ENCODE measurements at places on chromosomes 6 and 20. TPM values are rescaled to one million over a fixed set of nuclear protein-coding genes. Genes with fewer than 3 reads are reported as not detected.

DNA sequence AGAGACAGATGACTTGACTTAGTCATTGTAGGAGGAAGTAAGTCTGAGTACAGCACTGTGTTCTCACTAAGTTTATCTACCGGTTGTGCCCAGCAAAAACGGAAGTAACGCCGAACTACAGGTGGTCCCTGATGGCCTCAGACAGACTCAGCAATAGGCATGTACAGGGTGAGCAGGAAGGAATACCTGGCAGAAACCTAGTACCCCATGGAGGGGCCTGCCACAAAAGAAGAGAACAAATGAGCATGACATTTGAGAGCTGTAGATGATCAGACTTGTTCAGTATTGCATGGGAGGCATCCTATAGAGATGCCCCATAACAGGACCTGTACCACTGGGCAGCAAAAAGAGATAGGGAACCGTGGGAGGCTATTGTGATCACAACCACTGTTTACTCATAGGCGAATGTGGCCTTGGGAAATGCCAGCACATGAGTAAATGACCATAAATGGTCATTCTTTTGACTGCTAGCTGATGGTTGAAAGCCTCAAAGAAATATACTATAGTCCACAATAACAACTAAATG is 106.4 kb upstream of the TAB2 start:
- DNase-seq = no peak

DNA sequence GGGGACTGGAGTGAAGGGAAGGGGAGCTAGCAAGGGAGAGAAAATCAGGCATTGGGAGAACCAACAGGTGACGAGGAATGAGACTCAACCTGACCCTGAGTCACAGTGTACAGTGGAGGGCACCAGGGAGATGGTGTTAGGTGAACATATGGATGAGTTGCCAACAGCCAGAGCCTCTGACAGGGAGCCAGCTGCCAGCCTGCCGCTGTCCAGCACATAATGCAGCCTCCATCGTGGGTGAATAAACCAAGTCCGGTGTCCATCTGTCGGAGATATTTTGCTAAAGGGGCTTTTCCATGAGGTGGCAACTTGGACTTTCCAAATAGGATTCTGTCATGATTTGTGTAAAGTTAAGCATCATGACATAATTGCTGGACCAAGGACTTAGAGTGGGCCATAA is 88.1 kb downstream of the CDH4 start:
- no peak for DNase-seq

Gene ISM1
- total RNA-seq = 3.5 TPM

Gene COMMD7
- 27.5 TPM for total RNA-seq

Gene PTK6
- total RNA-seq = 0.21 TPM

DNA sequence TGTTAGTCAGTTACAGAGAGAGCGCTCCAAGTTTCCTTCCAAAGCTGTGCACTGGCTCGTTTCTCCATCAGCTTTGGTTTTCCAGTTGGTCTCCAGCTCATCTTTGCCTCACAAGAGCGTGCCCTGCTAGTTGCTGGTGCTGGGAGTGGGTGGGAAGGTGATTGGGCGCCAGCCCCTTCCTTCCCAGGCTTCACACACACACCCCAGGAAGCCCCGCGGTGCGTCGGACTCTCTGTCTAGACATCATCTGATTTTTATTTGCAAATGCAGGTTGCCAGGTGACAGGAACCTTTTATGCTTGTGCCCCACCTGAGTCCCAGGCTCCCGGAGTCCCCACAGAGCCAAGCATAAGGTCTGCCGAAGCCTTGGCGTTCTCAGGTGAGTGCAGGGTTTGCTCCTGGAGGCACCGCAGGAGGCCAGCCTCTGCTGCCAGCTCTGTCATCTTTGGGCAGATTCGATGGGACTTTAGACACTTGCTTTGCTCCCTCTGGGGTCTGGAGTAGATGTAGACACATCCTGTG is 7.1 kb downstream of the IRF4 start:
- no peak for DNase-seq

GRCh38 chr20:24357177-24357576 is 112.3 kb upstream of the SYNDIG1 start:
- DNase-seq = no peak

DNA sequence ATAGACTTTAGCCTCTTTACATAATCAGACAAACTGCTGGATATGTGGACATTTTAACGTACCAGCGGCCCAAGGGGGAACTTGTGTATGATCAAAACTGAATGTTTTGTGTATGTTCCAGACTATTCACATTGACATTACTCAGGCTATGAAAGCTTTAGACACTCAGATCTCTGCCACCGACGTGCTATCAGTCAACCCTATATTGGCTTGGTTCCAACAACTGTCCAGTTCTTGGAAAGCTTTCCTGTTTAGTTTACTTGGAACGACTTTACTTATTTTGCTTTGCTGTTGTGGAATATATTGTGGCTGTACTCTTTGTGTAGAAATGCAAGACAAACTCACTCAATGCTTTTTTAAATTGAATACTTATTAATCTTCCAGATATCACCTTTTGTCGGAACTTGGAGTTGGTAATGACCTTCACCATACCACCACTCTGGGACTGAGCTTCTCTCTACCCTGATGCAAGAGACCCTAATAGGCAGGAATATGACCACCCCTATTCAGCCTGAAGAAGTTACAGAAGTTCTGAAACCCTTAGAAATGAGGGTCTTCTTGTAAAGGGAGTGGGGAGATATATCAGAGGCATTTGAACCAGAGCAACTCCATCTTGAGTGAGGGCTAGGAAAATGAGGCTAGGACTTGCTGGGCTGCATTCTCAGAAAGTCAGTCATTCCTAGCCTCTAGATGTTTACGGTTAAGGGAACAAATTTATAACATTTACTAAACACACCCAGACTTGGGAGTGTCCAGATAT is 49.0 kb upstream of the PAX1 start:
- DNase-seq = no peak

Gene NKX2-2
- not detected for total RNA-seq

GRCh38 chr6:392441-393390 is 1.2 kb downstream of the IRF4 start:
- no peak for DNase-seq

- DNase-seq = no peak
These were observed 3.1 kb downstream of the STK4 start for GRCh38 chr20:44969300-44969894.

GRCh38 chr6:147058786-147059385 is 145.3 kb upstream of the STXBP5 start:
- DNase-seq = no peak

- no peak for DNase-seq
These were observed 33.4 kb downstream of the SNAI1 start for GRCh38 chr20:50015993-50016770.

GRCh38 chr6:8549074-8549790 is 113.9 kb upstream of the SLC35B3 start:
- no peak for DNase-seq

- no peak for DNase-seq
These were observed 122.2 kb downstream of the KIF13A start for GRCh38 chr6:17865243-17865642.

DNA sequence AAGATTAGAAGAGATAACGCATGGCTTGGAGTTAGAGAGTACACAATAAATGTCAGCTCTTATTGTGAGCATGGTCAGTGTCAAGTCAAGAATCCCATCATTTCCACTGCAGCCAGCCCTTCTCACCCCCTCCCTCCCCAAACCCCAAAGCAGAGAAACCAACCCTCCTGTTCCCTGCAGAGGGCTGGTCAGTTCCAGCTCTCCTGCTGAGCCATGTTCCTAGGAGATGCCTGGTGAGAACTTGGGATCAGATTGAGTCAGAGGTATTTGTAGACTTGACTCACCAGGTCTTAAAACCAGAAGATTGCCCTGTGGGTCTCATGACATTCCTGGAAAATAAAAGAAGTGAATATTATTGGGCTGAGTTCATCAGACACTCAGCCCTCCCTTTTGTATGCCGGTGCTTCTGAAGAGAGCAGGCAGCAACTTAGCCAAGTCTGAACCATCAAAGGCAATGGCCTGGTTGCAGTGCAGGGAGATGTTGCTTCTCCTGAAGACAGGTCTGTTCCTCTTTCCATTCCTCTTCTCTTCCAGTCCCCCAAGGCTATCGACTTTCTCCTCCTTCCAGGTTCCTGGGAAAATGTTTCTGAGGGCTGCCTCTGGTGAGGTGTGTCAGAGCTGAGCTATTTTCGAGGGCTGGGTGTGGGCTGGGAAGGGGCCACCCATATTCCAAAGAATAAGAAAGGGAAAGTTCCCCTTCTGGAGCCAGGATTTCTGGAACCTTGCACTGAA is 278.2 kb upstream of the SUPT3H start:
- DNase-seq = no peak

GRCh38 chr20:20085812-20086211 is 33.5 kb downstream of the CFAP61 start:
- DNase-seq = no peak

- no peak for DNase-seq
These were observed 320.4 kb upstream of the CDH4 start for GRCh38 chr20:60931696-60932095.

Gene PCSK2
- total RNA-seq = not detected

GRCh38 chr6:3509336-3509735 is 52.5 kb upstream of the SLC22A23 start:
- DNase-seq = no peak

DNA sequence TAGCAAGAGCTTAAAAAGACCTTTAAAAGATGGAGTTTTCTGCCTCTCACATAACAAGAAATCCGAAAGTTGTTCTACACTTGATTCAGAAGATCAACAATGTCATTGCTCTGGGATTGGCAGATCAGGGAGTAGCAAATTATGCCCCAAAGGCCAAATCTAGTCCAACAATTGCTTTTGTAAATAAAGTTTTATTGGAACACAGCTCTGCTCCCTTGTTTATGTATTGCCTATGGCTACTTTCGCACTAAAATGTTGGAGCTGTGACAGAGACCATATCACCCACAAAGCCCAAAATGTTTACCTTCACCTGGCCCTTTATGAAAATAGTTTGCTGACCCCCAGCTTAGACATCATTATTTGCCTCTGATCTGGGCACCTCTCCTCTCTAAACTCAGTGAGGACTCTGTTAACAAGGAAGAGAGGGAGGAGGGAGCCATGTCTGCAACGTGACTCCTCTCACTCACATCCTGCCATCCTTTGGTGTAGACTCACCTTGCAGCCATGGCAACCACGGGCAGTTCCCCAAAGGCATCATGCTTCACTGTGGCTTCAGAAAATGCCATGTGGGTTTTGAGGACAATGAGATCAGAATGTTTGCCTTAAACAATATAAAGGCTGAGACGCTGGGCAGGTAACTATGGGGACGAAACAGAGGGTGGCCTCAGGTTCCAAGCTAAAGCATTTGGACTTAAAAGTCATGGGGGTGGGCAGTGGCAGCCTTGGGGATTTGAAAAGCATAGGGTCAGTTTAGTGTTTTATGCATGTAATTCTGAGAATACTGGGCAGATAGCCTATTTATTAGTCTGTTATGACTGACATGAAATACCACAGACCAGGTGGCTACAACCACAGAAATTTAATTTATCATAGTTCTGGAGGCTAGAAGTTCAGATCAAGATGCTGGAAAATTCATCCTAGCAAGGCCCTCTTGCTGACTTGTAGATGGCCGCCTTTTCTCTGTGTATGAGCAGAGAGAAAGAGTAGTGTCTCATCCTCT is 149.7 kb upstream of the TNFAIP3 start:
- DNase-seq = peak; percentile 66

Gene CRIP3
- total RNA-seq = not detected

GRCh38 chr6:88165844-88166492 is at the start of gene CNR1:
CNR1 (minus strand) TSS chr6:88166347; CDS start chr6:88145274, 21,073 bp downstream.
- no peak for DNase-seq

- no peak for DNase-seq
These were observed 40.6 kb downstream of the HECA start for GRCh38 chr6:139175389-139175948.

Gene PHACTR3
- not detected for total RNA-seq

GRCh38 chr6:54255886-54256285 is 52.4 kb upstream of the TINAG start:
- DNase-seq = no peak
